ENCODE measurements at places on chromosomes 7 and 10.

- DNase-seq = no peak
Observed at GRCh38 chr10:32104181-32104580, 48.0 kb upstream of the KIF5B start.

GRCh38 chr10:809671-810350 is 120.3 kb upstream of the DIP2C start:
- no peak for DNase-seq

DNA sequence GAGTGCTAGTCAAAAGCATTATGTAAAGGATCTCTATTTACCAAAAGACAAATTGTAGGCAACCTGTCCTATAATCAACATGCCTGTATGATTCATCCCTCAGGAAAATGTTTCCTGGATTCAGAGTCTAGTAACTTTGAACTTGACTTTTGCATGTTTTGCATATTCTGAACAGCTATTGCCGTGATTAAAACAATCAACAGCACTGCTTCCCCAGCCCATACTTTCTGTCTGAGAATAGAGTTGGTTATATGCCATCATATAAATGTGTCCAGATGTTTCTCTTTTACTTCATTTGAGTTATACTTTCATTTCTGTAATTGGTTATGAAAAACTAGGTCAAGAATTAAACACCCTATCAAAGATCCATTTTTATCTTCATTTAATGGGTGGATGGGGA is 83.5 kb downstream of the ZMYND11 start:
- no peak for DNase-seq

- DNase-seq = no peak
Observed at GRCh38 chr7:158744070-158744469, 39.5 kb upstream of the NCAPG2 start.

GRCh38 chr7:52569151-52569550 is 466.3 kb upstream of the POM121L12 start:
- no peak for DNase-seq

Data from activated CD8-positive, alpha-beta memory T cell treated with anti-CD3 and anti-CD28 coated beads for 1 hour (primary cell).